ENCODE measurements at places on chromosomes 16 and 17.
A peak's percentile ranks its signal among the peaks of the same experiment; 100 is the strongest.

- DNase-seq, result no peak
Measured at GRCh38 chr16:28491230-28491969, 474 bp downstream of the CLN3 start.

GRCh38 chr16:88476203-88476602, 23.1 kb downstream of the ZFPM1 start:
- DNase-seq, result no peak

GRCh38 chr16:12899529-12900143, 1.8 kb upstream of the SHISA9 start:
- DNase-seq, result no peak

DNA sequence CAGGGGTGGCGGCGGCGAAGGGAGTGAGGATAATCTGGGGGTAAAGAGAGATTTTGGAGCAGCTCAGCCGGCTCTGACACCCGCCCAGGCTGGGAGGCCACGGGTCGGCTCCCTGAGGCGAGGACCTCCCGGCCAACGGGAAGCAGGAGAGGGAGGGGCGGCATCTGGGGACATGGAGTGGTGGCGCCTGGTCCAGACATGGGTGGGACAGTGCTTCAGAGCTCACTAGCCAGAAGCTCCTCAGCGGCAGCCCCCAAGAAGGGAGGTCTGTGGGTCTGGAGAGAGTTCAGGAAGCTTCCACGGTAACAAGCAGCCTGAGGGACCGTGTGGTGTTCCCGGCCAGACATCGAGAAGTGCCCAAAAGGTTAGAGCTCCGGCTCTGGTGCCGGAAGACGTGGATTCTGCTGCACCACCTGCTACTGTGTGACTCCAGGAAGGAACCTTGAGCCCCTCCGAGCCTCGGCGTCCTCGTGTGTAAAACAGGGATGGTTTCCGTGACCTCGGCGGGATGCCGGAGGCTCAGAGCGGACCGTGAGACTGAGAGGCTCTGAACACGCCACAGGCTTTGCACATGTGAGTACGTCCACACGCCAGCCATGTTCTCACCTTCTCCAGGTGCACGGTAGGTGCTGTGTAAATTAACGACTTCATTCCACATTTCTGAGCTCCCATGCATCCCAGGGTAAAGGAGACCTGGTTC, 56.9 kb downstream of the TIMM22 start:
- DNase-seq, result no peak

DNA sequence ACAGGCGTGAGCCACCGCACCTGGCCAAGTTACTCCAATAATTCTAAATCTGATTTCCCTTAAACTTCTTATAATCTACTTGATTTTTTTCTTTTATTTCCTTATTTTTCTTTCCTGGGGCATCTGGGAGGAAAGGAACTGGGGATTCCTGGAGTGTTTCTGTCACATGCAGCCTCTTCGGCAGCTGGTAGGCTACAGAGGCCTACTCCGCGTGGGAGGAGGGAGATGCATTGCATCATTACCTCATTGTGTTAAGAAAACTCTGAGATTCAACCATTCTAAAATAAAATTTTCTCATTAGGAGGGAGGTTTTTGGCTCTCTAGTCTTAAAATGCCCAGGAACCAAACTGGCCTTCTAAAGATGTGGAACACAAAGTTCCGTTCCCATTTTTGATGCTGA, 64.0 kb downstream of the SOX9 start:
- no peak for DNase-seq

GRCh38 chr16:84323606-84324005, 28.9 kb downstream of the WFDC1 start:
- no peak for DNase-seq

- DNase-seq, result no peak
Measured at GRCh38 chr17:1796800-1797199, 32.9 kb downstream of the SMYD4 start.

DNA sequence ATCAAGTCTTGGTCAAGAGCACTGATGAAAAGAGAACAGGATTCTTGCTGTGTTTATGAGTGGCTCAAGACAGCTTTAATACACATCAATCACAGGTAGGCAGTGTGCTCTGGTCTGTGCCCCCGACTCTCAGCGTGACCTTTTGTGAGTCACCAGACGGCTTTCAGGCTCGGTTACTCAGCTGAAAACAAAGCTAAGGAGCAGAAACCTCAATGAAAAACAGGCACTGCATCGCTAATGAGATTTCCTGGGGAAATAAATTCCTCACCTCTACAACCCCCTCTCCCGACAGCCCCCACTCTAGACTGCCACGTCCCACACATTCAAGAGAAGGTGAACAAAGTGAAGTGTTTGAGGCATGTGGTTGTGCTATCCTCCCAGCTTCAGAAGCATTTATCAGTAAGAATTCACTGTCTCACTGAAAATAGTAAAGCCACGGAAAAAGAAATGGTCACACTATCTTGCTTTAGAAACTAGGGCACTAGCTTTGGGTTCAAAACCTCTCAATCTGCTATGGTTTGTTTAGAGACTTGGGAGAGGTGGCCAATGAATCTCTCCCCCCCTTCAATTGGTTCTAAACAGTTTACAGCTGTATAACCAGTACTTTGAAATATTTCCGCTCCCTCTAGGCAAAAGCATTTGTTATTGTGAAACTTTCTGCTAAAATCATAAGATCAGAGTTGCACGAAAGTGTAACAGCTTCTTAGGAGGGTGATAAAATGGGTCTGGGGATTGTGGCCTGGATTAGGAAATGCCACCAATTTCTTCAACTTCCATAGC, 199.5 kb upstream of the PMFBP1 start:
- DNase-seq, result no peak

DNA sequence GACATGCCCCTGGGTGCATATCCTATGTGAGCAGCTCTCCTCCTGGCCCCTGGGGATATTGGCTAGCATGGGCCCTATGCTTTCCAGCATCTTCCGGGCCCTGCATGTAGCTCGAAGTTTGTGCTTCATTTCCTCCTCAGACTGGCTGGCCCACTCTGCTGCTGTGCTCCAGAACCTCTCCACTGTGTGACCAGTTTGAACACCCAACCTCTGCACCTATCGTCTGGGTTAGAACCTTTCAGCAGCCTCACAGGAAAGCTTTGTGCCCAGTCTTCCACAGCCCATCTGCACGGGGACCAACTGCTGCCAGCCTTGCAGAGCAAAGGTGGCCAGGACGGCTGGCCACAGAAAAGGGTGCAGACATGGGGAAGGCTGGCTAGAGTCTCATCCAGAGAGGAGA, 10.2 kb upstream of the CLEC18B start:
- DNase-seq, result no peak

- no peak for DNase-seq
Measured at GRCh38 chr16:55152875-55153390, 171.1 kb upstream of the IRX6 start.

DNA sequence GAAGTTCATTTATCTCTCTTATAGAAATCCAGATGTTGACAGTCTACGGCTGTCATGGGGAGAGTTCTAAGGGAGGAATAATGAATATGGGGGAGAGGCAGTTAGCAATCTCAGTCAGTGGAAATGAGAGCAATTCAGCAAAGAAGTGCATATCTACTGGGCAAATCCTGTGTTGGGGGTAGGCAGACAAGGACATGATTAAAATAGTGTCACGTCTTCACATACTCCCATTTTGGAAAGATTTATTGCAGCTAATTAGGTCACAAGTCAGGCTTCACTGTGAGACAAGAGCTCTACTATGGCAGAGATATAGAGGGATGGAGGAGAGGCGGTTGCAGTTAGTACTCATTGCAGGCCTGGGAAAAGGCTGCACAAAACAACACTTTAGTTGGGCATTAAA, 29.8 kb downstream of the LRRC36 start:
- DNase-seq, result peak; percentile 13

DNA sequence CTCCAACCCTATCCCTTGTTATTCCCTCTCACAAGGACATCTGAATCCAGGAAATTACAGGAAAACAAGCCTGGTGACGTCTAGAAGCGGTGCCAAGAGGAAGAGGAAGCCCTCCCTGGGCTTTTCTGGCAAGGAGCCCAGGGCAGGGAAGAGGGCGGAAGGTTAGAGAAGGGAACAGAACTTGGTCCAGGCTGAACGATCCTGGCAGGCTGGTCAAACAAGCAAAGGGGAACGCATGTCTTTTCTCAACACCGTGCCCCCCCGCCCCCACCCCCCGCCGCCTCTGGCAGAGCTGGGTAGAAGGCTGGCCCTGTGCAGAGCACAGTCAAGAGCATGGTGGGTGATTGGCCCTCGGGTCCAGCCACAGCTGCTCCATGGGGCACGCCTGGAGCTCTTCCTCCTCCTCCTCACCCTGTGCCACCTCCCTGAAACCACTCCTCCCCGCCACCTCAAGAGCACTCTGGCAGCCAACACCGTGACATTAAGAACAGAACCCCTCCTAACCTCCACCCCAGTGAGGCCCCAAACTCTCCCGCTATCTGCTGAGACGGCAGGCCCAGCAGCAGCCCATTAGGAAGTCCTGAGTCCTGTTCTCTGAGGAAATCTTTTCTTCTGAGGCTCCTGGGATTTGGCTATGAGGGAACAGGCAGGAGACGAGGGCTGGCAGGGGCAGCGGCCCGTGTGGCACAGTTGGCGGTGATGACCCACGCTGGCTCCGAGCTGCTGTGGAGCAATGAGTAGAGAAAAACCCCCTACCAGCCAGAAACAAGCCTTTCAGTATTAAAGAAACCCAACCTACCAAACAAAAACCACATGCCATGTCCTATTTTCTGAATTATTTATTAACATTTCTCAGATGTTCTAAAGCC, 7.3 kb downstream of the C16orf86 start:
- DNase-seq, result no peak

DNA sequence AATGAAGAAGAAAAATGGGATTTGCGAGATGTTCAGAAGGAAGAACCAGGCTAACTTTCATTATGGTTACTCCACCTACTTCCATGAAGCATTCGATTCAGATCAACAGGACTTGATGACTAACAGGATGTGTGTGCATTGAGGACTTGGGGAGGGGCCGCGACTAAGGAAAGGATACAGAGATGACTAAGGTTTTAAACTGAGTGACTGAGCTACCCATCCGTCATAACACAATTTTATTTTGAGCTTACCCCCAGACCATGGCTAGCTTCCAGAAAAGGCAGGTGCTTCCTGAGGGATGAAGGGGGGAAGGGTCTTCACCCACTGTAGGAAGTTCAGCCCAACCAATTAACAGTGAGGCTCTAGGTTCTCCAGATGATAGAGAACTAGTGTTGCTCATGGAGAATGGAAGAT, 2.5 kb upstream of the CDYL2 start:
- DNase-seq, result no peak

GRCh38 chr17:8542599-8543502, 87.7 kb downstream of the MYH10 start:
- DNase-seq, result peak; percentile 49

- DNase-seq, result no peak
Measured at GRCh38 chr17:81612172-81612970, 24.5 kb downstream of the NPLOC4 start.

- no peak for DNase-seq
Measured at GRCh38 chr17:46163316-46163715, 29.9 kb downstream of the KANSL1 start.

GRCh38 chr17:55263569-55264277, 1.0 kb upstream of the HLF start:
- DNase-seq, result no peak

DNA sequence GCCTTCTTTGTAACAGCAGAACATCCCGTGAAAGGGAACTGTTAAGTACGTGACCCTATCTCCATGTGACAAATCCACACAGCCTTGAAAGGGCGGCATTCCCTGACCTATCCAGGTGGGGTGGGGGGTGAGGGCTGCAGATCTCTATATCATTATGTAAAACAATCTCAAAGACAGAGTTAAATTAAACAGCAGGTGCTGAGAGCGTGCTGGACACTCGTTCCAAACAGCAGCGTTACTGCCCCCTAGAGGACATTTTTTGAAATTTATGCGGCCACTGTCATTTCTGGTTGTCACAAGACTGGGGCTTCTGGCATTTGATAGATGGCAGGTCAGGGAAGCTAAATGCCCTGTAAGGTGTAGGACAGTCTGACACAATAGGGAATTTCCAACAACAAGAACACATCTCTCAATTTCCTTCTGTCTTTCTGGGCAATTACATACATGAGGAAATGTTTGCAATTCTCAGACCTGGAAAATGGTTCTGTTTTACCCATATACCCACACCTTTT, 6.7 kb upstream of the SLC25A39 start:
- DNase-seq, result peak; percentile 70

DNA sequence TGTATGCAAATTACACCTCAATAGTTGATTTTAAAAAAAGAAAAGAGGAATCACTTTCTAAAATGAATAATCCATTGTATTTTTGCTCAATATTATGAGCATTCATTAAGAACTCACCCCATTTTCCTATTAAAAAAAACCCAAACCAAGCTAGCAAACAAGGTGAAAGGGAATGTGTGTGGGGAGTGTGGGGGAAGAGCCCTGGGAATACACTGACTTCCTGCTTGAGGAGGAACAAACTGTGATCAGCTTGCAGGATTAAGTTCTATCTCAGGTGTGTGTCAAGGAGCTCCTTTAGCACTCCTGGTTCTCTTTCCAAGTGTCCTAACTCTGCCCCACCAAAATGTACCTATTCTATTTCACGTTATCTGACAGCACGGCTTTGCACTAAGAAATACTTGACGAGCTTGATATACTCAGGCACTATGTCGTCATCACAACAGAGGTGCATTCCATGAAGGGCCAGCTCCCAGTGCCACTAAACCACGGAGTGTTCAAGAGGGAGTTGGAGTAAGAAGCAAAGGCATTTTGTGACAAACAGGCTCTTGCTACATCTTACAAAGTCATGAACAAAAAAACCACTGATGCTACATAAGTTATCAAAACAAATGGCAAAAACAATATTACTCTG, 73.2 kb downstream of the MYH10 start:
- no peak for DNase-seq

DNA sequence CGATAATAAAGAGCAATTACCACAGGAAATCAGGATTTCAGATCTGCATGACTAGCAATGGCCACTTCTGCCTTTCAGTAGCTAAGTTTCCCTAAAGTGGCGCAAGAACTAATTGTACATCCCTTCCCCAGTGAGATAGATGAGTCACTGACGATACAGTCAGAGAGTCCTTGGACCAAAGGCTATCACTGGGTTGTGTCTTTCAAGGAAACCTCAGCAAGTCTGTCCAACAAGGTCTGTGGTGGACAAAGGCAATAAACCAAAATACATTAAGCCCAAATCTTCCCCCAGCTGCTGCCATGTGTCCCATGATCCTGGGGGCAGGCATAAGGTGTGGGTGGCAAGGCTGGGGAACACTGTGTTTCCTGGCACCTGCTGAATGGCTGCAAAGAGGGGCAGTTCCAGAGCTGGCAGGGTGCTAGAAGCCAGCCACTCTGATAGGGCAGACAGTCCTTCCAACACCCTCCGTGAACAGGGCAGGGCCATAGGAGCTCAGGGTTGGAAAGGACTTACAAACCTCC, 20.5 kb upstream of the MTMR4 start:
- DNase-seq, result no peak

GRCh38 chr16:66476328-66477027, 49.4 kb downstream of the BEAN1 start:
- DNase-seq, result no peak

DNA sequence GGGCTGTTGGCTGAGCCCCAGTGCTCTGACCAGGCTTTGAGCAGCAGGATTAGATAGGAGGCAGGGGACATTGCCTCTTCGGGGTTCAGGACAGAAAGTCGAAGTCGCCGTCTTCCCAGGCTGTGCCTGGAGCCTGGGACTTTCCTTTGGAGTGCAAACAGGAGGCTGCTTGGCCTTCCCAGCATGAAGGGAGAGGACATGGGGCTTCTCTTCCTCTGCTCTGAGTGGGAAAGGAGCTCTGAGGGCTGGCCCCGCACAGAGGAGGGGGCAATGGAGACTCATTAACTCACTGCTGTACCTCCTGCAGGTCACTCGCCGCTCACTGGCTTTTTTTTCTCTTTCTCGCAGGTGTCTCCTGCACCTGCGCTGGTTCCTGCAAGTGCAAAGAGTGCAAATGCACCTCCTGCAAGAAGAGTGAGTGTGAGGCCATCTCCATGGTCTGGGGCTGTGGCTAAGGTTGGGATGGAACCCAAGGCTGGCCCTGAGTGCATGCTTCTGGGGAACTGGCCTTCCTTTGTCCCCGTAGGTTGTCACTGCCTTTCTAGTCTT, 642 bp downstream of the MT1F start:
- DNase-seq, result no peak

Measured in putamen (tissue), 1 donor.